HAP-1 (cell line): ENCODE measurements at places on chromosomes 16 and 17.

DNA sequence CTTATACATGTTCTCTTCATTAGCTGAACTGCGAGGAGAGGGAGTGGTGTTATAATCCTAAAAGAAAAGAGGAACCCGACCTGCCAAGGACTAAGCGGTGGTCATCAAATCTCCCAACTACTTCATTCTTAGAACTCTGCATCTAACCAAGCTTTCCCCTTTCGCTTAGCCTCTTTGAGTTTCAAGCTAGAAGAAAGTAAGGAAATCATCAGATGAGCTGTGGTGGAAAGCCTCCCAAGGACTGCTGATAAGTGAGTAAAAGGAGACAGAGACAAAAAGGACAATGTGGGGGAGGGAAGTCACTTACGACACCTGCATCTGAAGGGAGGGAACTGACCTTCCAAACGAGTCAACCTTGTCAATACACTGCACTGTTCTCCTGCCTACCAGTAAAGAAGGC is 121.3 kb downstream of the TRIM37 start:
- no peak for DNase-seq

GRCh38 chr17:78920528-78920927 is 4.7 kb downstream of the TIMP2 start:
- no peak for DNase-seq

- no peak for DNase-seq
Measured at GRCh38 chr16:15483857-15484256, 49.5 kb downstream of the BMERB1 start.

DNA sequence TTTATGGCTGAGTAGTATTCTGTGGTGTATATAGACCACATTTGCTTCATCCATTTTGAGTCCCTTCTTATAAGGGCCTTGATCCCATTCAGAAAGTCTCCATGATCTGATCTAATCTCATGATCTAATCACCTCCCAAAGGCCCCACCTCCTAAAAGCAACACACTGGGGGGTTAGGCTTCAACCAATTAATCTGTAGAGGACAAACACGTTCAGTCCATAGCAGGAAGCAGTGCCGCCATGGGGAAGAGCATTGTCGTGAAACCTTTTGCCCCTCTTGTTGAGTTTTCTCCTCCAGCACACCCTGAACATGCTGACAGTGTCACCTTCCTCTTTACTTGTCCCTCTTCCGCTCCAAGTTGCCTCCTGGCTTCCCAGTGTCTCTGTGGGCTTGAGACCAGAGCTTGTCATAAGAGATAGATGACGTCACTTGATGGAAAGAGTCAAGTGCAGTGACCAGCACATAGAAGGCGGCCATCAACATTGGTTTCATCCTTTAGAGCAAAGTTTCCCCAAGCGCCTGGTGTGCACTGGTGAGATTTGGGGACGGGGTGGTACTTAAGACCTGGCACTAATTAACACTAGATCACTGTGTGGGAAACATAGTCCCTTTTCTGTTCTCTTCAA is 74.1 kb downstream of the PRKCB start:
- DNase-seq: no peak

DNA sequence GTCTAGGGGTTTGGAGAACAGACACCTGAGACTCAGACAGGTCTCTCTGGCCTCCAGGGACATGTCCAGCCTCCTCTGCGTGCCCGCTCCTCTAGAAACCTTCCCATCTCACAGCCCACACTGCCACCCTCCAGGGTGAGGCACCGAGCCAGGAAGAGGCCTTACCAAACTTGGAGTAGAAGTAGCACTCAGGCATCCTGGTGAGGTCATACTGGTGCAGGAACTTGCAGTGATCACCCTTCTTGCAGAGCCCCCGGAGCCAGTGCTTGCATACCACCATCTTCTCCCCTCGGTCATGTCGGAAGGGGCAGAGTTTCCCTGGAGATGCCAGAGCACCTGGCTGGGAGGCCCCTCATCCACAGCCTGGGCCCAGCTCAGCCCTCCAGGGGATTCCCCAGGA is 4.2 kb downstream of the CPSF4L start:
- DNase-seq: no peak

GRCh38 chr17:35543856-35544255 is 6.4 kb upstream of the SLFN12L start:
- DNase-seq: no peak

- no peak for DNase-seq
Measured at GRCh38 chr16:86521236-86522197, 11.2 kb downstream of the FOXF1 start.

- DNase-seq: no peak
Measured at GRCh38 chr17:74597069-74597790, 5.1 kb upstream of the CD300LD start.

DNA sequence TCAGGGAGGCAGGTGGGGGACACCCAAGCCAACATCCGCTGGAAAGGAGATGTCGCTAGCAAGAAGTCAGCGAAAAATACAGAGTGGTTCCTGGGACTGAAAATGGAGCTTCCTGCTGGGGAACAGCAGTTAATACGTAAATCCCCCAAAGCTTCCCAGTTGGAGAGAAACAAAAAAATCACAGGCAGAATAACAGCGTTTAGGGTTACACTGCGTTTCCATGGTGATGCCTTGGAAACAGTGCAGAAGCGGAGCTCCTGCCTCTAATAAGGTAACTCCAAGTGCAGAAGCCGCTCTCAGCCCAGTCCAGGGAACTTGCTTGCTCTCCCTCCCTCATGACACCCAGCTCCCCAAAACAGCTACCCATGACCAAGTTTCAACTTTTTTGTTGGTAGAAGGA is 73.4 kb downstream of the PLD6 start:
- no peak for DNase-seq

- no peak for DNase-seq
Measured at GRCh38 chr17:11548398-11548797, 49.9 kb upstream of the DNAH9 start.

DNA sequence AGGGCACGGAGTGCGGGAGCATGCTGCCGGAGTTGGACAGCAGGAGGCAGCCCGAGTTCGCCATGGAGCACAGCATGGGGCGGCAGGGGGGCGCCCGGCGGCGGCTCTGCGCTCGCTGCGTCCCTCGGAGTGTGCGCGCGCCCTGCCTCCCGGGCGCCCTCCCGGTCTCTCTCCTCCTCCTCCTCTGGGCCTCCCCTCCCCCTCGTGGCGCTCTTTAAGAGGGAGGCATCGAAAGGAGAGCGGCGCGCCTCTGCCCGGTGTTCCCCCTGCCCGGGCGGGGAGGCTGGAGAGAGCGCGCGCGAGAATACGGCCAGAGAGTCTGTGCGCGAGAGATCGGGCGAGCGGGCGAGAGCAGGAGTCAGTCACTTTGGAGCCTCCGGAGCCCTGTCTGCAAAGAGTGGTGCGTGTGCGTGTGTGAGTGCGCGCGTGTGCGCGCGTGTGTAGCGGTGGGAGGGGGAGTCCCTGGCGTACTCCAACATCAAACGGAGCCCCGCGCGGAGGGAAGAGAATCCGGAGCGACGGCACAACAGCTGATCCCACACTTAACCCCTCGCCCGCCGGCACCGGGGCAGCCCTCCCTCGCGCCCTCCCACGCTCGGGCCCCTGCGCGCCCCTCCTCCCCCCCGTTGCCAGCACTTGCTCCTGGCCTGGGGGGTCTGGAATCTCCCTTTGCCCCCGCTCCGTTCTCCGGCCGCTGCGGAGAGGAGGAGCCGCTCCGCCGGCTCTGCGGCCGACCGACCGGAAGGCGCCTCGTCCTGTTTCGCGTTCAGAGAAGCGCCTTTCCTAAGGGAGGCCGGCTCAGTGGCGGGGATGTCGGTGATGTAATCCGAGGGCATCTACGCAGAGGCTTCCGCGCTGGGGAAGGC is 108.9 kb downstream of the ENGASE start:
- DNase-seq: no peak

DNA sequence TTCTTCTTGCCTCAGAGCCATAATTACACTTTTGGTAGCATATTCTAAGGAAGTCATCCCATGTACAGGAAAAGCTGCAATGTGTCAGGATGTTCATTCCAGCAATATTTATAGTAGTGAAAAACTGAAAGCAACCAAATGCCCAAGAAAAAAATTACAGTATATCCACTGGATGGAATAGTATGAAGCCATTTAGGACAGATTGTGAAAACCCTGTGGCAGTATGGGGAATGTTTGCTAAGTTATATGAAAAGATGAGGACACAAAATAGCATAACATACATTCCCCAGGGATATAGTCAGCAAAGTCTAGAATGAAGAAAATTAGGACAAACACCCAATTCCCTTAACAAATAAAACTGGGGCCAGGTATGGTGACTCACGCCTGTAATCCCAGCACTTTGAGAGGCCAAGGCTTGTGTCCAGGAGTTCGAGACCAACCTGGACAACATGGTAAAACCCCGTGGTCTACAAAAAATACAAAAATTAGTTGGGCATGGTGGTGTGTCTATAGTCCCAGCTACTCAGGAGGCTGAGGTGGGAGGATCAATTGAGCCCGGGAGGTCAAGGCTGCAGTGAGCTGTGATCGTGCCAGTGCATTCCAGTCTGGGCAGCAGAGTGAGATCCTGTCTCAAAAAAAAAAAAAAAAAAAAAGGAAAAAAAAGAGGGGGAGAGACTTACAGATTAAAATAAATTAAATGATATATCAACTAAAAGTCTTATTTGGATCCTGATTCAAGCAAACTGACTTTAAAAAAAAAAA is 2.3 kb downstream of the LRRC3C start:
- no peak for DNase-seq

DNA sequence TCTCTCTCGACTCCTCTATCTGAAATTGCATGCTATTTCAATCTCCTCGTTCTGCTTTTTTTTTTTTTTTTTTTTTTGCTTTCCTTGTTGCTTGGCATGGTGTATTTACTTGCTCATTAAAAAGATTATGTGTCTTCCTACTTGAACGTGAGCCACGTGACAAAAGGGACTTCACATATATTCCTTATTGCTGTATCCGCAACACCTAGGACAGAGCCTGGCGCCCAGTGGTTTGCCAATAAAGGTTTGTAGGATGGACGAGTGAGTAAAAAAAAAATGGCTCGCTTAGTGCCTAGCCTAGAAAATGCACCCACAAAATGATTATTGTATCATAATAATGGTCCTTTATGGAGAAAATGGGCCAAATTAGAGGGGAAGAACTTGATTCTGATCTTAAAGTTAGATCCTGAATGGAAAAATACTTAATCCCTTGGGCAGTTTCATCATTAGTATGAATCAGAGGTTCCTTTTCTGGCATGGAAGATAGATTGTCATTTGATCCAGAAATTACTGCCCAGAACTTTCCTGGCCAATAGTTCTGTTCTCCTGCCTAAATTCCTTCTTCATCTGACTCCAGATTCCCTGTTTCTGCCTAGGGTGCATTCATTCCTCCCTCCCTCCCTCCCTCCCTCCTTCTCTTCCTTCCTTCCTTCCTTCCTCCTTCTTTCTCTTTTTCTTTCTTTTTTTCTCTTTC is 13.6 kb upstream of the TMEM220 start:
- DNase-seq: no peak

GRCh38 chr16:79597277-79598062 is 3.1 kb downstream of the MAF start:
- peak; percentile 61 for DNase-seq

DNA sequence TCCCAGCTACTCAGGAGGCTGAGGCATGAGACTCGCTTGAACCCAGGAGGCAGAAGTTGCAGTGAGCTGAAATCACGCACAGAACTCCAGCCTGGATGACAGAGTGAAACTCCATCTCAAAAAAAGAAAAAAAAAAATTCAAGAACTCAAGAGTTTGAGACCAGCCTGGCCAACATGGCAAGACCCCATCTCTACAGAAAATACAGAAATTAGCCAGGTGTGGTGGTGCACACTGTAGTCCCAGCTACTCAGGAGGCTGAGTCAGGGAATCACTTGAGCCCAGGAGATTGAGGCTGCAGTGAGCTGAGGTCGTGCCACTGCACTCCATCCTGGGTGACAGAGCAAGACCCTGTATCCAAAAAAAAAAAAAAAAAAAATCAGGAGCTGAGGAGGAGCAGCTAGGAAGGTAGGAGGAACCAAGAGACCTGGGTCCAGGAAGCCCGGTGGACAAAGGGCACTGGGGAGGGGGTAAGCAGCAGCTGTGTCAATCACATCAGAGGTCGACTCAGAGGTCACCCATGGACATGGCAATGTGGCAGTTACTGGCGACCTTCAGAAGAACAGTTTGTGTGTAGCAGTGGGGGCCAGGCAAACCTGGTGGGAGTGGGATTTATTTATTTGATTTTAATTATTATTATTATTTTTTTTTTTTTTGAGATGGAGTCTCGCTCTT is 11.1 kb upstream of the PRM1 start:
- DNase-seq: no peak

- DNase-seq: no peak
Measured at GRCh38 chr16:56807011-56807675, 57.9 kb upstream of the SLC12A3 start.

GRCh38 chr17:35942588-35943186 is 826 bp downstream of the LYZL6 start:
- no peak for DNase-seq

DNA sequence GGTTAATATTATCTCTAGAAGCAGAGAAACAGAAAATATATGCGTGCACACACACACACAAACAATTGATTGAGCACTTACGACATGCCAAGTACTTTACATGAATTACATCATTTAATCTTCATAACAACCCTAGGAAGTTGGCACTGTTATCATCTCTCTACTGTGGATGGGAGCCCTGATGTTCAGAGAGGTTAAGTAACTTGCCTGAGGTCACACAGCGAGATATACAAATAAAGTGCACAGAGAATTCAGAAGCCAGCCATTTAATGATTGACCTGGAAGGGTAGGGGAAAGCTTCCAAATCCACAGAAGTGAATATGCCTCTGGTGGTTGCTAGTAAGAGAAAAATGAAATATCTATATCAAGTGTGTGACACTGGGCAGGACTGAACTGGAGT is 37.5 kb upstream of the GPR139 start:
- no peak for DNase-seq

DNA sequence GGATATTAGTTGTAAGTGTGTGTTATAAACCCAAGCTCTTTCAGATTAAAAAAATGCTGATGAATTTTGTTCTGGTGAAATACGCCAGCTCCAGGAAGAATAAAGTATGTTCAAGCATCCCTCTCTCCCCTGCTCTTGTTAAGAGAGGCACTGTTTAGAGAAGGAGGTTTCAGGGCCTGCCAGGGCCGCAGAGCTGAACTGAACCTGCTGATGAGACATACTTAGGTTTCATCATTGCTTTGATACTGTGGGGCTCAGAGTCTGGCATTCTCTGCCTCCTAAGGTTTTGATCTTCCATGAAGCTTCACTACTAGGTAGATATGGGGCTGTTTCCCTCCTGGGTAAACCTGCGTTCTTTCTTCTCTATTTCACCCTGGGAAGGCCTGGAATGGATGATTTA is 175.3 kb upstream of the FAM20A start:
- DNase-seq: no peak
